Activated CD4-positive, alpha-beta T cell treated with anti-CD3 and anti-CD28 coated beads, Interleukin-2, amount 10 ng/mL, durations not matched to agents 7 days and 5 days (primary cell): ENCODE measurements at places on chromosomes 11 and 22. TPM values are rescaled to one million over a fixed set of nuclear protein-coding genes. Genes with fewer than 3 reads are reported as not detected.

DNA sequence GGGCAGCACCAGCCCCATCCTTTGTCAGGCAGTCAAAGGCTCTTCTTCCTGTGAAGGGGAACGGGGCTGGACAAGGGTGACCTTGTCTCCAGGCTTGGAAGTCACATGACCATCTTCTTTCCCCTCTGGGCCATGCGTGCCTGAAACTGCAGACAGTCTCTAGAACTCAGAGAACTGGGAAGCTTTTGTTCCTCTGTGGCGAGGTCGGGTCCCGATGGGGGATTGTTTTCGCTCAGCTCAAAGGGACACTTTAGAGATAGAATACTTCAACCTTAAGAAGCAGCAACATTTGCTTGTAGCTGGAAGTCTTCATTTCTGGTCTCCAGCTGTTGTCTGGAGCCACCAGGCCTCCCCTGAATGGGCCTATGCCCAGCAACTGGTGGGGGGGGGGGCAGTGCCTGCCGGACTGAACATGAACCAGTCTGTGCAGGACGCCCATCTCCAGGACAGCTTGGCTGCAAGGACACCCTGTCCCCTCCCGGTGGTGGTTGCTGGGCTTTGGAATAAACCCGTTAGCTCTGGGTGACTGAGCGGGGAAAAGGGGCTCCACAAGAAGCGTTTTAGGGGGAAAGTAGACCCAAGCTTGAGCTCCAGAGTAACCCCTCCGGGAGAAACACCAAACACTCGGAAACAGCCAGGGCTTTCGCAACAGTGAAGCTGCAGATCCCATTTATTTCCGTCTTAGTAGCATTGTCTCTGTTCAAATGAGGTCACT, 55.7 kb upstream of the EMID1 start:
- no peak for DNase-seq

DNA sequence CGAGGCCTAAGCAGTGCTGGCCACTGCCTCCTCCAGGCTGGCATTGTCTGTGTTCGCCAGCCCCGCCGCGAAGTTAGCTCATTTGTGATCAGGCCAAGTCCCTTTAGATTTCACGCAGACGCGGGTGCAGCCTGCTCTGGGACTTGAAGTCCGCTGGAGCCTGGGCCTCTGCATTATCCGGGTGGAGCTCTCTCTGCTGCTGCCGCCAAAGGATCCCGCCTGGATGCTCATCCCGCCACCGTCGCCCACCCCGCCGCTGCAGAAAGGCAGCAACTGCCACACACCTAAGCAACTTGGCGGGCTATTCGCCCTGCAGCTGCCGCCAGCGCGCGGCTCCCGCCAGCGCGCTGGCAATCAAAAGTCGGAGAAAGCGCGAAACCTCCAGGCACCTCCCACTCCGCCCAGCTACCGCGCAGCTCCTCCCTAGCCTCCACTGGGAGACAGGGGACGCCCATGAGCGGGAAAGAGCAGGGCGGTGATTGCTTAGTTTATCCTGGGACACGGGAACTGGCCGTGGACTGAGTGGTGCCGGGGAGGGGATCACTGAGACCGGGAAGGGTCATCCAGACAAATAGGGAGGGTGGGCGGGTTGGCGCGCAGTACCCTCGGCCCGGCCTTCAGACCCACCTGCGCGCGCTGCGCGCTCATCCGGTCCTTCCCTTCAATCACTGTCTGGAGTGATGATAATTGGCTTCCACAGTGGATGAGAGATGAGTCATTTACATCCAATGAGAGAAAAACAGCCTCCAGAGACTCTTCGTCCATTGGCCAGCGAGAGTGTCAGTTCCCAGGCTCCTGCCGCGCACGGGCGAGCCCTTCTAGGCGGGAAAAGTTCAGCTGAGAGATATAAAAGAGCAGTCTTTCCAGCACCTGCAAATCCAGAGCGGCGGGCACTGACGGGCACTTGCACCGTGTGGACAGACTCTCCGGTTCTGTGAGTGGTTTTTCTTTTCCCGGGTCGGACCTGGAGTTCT, at the start of gene FAM111B:
Gene FAM111B (plus strand): TSS at position 875 of the 974 bp plus-strand sequence. CDS start 2,389 bp downstream, outside the sequence.
- DNase-seq, result peak; percentile 88

The SLC6A5 gene
- total RNA-seq, result not detected

The PLAAT5 gene
- not detected for total RNA-seq

DNA sequence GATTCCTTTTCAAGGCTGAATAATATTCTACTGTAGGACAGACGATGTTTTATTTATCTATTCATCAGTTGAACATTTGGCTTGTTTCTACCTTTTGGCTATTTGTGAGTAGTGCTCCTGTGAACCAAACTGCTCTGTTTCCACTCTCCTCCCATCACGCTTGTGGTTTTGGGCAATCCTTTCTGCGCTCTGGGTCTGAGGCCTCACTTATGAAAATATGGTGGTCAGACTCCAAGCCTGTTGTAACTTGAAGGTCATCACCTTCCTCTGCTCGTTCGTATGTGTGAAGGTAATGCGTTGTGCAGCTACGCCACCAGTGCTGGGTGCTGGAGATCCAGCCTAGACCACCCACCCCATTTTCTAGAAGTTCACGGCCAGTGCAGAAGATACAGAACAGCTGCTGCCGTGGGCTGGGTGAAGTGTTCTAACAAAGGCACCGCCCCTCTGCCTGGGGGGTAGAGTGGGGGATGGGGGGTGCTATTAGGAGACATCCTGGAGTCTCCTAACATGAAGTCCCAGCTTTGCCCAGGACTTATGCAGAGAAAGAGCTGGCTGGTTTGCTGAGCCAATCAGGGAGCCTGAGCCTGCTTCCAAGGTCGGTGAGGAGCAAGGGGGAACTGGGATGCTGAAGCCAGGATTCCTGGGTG, 21.0 kb downstream of the PTPN5 start:
- DNase-seq, result no peak

GRCh38 chr11:115406404-115406803, 97.8 kb downstream of the CADM1 start:
- DNase-seq, result no peak
